ENCODE measurements at places on chromosomes 11 and 22.

GRCh38 chr11:13327421-13327820 lies 49.8 kb downstream of the BMAL1 start:
- no peak for DNase-seq

GRCh38 chr11:111642542-111642941 lies 40.3 kb downstream of the SIK2 start:
- DNase-seq = no peak

- DNase-seq = no peak
Observed at GRCh38 chr11:11661326-11662040, 39.7 kb upstream of the GALNT18 start.

- DNase-seq = no peak
Observed at GRCh38 chr11:20604295-20604803, 4.9 kb downstream of the SLC6A5 start.

DNA sequence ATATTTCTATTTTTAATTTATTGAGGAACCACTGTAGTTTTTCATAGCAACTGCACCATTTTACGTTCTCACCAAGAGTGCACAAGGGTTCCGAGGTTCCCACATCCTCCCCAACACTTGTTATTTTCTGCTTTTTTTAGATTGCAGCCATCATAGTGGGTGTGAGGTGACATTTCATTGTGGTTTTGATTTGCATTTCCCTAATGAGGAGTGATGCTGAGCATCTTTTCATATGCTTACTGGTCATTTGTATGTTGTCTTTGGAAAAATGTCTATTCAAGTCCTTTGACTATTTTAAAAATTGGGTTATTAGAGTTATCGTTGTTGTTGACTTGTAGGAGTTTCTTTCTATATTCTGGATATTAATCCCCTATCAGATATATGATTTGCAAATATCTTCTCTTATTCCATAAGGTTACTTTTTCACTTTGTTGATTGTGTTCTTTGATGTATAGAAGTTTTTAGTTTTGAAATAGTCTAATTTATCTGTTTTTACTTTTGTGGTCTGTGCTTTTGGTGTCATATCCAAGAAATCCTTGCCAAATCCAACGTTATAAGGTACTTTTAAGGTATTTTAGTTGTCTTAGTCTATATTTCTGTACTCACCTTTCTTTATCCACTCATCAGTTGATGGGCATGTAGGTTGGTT lies 9.0 kb downstream of the NEAT1 start:
- no peak for DNase-seq

DNA sequence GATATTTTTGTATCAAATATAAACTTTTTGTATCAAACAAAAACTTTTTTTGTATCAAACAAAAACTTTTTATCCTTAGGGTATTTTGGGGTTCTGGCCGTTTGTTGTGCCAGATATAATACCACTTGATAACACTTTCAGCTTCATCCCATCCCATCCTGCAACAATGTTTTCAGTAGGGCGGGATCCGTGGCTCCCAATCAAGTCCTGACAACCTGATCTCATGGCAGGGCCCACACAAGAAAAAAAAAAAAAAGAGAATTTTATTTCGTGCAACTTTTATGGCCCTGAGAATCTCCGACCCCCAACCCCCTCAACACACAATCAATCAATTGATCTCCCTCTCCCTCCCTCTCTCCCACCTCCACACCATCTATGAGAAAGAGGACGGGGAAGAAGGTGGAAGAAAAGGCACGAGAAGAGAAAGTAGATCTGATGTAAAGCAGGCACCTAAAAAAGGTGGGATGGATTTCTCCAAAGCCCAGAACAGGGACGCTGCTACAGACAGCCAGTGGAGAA lies 4749.6 kb upstream of the OR11H1 start:
- no peak for DNase-seq

GRCh38 chr11:133957900-133958299 lies 1.1 kb upstream of the IGSF9B start:
- DNase-seq = no peak

GRCh38 chr11:44632466-44633123 lies 67.1 kb downstream of the CD82 start:
- no peak for DNase-seq

GRCh38 chr22:40310081-40310767 lies 36.1 kb upstream of the ADSL start:
- DNase-seq = no peak

DNA sequence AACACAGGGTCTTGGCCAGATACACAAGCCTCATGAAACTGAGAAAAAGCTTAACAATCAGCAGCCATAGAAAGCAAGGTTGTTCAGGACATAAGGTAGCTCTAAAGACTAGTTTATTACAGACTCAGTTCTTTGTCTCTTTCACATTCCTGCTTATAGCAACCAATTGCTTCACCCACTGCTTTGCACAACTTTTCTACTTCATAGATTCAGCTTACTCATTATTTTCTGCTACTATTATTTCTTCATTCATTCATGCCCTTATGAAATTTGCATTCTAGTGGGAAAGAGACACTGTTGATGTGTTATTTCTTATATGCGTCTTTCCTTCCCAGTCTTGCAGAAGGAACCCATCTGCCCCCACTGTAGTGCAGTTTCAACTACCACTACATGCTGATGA lies 4.7 kb downstream of the CCDC34 start:
- no peak for DNase-seq

- DNase-seq = no peak
Observed at GRCh38 chr11:19951558-19952115, 208.6 kb downstream of the DBX1 start.

GRCh38 chr11:69535908-69536307 lies 54.4 kb downstream of the LINC01488 start:
- DNase-seq = no peak

GRCh38 chr22:26860301-26860700 lies 202.9 kb downstream of the MIAT start:
- no peak for DNase-seq

GRCh38 chr11:100631316-100631715 lies 55.8 kb upstream of the ARHGAP42 start:
- DNase-seq = no peak

DNA sequence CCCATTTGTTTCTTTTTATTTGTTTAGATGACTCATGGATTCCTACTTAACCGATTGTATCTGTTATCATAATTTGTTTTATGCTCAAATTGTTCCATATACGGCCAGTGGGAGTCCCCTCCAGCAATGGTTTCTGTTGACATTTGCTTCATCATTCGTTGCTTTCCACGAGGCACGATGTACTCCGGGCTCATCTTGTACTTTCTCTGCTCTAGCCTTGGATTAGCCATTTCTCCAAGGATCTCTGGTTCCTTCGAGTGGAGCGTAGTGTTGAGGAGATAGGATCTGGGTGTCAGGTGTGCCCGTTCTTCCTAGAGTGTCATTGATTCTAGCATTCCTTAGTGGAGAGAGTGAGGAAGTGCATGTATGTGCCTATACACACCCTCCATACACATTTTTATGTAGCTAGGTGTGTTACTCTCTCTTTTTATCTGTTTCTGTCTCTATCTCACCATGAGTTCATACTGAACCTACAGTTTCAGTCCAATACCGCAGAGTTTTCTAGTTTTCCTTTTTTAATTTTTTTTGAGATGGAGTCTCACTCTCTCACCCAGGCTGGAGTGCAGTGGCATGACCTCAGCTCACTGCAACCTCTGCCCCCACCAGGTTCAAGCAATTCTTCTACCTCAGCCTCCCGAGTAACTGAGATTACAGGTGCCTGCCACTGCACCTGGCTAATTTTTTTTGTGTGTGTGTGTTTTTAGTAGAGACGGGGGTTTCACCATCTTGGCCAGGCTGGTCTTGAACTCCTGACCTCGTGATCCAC lies 31.4 kb downstream of the TECTA start:
- DNase-seq = no peak

DNA sequence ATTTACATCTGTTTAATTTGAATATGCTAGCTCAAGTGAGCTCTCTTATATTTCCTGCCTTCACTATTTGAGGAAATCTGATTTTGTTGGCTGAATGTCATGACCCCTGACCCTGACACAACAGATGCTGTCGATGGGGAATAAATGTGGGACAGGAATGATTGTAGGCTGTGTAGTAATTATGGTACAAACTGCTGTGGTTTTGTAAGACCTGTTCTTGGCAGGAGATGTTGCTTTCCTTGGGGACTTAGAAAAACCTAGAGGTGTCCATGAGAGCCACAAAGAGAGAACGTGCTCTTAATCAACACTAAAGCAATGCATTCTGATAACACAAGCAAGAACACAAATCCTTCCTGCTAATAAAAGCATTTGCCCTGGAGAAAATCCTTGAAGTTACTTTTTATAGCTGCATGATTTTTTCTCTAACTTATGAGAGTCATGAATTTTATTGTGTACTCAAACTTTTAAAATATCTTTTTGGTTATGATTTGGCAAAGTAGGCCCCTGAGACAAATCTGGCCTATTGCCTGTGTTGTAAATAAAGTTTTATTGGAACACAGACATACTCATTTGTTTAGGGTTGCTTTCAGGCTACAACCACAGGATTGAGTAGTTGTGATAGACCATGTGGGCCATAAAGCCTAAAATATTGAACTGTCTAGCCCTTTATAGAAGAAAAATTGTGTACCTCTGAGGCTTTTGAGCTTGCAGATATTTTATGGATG lies 90.2 kb downstream of the DDX10 start:
- no peak for DNase-seq

DNA sequence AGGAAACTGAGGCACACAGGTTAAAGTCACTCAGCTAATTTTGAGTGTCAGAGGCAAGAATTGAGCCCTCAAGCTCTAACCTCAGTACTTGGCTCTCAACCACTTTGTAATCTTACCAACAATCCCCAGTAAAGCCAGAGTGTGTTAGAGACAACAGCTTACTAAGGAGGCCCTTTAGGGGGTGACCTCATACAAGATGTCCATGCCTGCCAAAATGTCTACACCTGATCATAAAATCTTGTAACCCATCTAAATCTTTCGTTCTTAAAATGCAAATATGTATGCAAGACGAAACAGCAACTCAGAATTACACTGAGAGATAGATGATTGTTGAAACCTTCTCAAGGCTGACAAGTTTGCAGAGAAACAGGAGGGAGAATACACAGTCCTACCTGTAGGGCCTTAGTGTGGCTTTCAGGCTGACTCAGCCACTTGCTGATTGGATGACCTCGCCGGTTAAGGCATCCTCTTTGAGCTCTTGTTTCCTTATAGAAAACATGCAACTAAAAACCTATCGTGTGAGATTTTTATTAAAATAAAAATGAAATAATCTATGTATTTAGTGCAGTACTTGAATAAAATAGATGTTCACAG lies 143.2 kb downstream of the OPCML start:
- no peak for DNase-seq

- peak; percentile 22 for DNase-seq
Observed at GRCh38 chr11:61698173-61698948, 18.2 kb downstream of the DAGLA start.

DNA sequence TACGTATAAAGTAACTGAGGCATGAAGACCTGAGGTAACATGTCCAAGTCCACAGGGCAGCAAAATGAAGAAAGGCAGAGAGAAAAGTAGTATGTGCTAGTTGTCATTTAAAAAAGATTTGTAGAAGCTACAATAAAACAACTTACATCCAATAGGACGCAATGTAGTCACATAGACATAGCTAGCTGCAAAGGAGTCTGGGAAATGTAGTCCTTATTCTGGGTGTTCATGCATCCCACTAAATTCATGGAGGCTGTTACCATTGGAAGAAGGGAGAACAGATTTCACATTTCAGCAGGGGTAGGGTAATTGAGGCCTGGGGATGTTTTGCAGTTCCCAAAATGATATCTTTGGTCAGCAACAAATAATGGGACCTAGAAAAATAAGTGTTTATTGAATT lies 571.4 kb downstream of the MIAT start:
- DNase-seq = no peak

DNA sequence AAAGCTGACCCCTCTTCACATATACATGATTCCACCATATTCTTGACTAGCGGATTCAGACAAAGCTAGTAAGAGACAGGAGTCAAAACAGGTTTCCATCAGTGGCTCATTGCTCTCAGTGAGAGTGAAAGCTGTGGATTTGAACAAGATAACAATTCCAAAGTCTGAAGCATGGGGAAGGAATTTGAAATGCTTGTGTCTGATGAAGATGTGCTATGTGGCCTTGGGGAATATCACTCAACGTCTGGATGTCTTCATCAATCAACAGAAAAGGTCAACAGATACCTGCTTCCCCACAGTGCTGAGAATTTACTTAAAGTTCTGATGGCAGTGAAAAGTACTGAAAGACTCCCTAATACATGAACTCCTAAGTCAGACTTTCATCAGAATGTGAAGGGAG lies 46.9 kb upstream of the SESN3 start:
- no peak for DNase-seq

DNA sequence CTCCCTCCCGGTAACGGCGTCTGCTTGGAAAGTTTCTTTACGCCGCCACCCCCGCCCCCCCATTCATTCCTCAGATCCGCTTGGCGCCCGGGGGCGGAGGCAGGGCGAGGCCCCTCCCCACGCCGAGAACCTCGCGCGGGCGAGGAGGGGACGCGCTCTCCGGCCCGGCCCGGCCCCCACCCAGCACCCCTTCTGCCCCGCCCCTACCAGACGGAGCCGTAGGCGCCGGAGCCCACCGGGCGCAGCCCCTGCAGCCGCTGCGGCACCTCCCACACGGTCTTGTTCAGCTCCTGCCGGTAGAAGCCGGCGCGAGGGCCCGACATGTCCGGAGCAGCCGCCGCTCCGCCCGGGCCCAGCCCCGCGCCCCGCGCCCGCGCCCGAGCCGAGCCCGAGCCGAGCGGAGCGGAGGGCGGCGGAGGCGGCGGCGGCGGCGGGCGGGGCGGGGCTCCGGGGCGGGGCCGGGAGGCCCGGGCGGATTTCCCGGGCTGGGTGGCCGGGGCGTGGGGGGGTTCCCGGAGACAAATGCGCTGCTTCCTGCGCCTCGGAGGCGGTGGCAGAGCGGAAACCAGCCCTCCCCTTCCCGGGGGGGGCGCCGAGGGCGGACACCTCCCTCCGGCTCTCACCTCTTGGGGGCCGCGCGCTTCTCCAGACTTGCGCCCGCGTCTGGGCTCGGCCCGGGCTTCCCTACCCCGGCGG lies at the start of gene MAPK11:
MAPK11 (minus strand) TSS at position 411 of the 696 bp plus-strand sequence; CDS start at position 323, 88 bp downstream.
- peak; percentile 40 for DNase-seq

- no peak for DNase-seq
Observed at GRCh38 chr11:87116185-87116584, 78.5 kb downstream of the TMEM135 start.

DNA sequence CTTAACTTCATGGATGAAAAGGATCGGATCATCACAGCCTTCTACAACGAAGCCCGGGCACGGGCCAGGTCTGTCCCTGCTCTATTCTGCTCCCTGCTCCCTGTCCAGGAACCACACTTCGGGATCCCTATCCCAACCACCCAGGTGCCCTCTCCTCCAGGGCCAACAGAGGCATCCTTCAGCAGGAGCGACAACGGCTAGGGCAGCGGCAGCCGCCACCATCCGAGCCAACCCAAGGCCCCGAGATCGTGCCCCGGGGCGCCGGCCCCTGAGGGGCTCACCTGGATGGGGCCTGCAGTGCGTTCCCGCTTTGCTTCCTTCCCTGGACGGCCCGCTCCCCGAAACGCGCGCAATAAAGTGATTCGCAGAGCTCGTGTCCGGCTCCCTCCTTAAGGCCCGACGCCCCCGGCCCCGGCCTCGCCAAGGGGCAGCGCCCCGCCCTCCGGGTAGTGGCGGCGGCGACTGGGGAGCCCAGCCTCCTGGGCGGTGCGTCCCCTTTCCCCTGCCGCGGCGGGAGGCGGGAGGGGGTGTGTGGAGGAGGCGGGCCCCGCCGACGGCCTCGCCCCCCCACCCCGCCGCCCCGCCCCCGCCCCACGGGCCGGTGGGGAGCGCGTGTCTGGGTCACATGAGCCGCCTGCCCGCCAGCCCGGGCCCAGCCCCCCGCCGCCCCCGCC lies at the start of gene VEGFB:
VEGFB (plus strand) TSS at position 672 of the 674 bp plus-strand sequence. CDS start 250 bp downstream, outside the sequence.
- peak; percentile 67 for DNase-seq
